ENCODE measurements at places on chromosomes 16 and 17.

DNA sequence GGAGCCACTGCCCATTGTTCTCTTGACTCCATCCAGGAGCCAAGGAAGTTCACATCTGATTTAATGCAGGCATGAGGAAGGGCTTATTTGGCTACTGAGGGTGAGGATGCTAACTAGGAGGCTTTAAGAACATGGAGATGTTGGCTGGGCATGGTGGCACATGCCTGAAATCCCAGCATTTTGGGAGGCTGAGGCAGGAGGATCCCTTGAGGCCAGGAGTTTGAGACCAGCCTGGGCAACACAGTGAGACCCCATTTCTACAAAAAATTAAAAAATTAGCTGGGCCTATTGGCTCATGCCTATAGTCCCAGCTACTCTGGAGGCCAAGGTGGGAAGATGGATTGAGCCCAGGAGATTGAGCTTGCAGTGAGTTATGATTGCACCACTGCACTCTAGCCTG is 116.5 kb downstream of the RAP1GAP2 start:
- DNase-seq, result no peak

DNA sequence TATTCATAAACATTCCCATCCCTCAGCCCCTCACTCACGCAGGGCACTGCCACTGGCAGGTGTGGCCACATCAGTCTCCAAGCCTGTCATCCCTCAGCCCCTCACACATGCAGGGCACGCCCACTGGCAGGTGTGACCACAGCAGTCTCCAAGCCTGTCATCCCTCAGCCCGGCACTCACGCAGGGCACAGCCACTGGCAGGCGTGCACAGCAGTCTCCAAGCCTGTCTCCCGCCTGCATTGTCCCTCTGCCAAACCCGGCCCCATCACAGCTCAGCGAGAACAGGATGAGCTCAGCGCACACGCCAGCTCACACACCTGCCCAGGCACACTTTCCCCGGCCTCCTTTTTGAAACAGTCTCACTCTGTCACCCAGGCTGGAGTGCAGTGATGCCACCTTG is 11.4 kb upstream of the KREMEN2 start:
- no peak for DNase-seq

GRCh38 chr16:49455991-49456745 is 82.6 kb downstream of the C16orf78 start:
- no peak for DNase-seq

- no peak for DNase-seq
Measured at GRCh38 chr17:59436900-59437299, 105.4 kb downstream of the YPEL2 start.

DNA sequence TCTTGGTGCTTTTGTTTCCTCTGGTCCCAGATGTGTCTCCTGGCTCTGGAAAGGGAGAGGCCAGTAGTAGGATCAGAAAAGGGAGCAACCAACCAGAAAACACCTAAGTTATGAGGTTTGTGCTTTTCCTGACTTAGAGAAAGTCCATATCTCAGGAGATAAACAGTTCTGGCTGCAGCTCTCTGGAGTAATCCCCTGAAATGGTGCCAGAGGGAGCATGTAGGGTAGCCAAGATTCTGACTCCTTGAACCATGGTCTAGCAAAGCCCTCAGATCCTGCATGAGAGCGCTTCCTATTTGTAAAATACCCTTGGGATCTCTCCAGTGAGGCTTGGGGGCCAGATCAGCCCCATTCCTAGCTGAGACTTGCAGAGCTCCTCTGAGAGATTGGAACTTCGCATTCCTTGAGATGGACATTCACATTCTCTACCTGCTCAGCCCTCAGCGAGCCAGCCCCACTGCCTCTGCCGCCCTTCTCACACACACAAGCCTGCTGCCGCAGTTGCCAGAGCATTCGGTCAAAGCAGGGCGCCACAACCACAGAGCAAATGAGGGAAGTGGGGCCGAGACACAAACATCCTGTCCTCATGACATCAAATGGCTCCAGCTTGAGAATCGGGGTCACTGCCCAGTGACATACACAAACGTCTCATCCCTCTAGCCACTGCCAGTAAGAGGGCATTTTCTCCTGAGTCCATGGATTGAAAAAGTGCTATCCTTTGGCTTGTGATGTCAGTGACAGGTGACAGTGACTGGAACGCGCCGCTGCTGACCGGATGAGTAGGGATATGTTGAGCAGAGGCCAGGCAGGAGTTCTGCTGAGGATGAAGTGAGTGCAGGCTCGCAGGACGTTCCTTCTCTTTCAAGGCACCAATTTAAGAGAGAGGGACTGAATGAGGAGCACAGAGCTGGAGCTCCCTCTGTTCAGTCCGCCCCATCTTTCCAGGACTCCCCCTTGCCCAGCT is 5.0 kb downstream of the ABHD15 start:
- DNase-seq, result peak; percentile 8

DNA sequence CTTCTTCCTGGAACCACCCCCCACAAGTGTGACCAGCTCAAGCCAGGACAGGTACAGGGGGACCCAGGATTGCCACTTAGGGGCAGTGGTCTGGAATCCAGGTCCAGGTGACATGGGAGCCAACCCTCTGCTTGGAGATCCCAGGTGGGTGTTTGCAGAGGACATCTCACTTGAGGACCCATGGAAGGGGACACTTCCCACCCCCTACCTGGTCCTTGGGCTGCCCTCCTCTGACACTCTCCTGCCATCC is 145.5 kb downstream of the SEC14L1 start:
- DNase-seq, result no peak

DNA sequence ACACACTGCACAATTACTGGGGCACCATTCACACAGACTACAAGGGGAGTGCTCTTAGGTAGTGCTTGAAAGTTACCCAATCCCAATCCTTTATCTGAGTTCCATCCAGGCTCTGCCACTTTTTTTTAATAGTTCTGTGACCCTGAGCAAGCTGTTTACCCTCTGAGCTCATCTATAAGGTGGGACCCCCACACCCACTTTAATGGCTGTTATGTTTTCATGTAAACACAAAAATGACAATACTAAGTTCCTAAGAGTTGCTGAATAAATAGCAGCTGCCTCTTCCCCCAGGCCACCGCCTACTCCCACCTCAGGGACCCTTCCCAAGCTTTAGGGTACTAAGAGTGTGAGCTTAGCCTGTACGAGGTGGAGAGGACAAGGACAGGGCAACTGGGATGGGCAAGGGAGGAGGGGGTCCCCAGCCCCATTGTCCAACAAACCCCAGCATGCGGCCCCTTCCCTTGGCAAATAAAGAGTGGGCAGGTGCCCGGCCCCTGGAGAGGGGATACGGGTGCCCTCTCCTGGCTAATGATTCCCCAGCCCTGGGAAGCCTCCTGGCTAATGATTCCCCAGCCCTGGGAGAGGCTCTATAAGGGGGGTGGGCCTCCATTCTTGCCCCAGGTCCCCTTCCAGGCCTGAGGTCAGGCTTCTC is 14.6 kb downstream of the SLC13A2 start:
- no peak for DNase-seq

DNA sequence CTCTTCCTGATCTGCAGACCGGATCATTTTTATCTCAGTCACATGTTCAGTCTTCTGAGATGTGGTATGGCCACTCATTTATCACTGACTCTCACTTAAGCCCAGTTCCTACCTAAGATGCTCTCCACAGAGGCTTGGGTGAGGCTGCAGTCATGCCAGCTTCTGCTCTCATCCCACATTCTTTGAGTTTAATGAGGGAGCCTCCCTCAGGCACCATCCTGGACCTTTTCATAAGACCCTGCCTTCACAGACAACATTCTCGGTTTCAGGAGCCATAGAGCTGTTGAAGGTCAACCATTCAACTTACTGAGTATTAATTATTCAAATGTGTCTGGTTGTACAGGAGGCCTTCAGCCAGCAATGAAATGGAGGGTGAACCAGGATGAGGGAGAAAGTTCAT is 23.6 kb upstream of the HNF1B start:
- DNase-seq, result no peak
